ENCODE measurements at places on chromosomes 1 and 21.

DNA sequence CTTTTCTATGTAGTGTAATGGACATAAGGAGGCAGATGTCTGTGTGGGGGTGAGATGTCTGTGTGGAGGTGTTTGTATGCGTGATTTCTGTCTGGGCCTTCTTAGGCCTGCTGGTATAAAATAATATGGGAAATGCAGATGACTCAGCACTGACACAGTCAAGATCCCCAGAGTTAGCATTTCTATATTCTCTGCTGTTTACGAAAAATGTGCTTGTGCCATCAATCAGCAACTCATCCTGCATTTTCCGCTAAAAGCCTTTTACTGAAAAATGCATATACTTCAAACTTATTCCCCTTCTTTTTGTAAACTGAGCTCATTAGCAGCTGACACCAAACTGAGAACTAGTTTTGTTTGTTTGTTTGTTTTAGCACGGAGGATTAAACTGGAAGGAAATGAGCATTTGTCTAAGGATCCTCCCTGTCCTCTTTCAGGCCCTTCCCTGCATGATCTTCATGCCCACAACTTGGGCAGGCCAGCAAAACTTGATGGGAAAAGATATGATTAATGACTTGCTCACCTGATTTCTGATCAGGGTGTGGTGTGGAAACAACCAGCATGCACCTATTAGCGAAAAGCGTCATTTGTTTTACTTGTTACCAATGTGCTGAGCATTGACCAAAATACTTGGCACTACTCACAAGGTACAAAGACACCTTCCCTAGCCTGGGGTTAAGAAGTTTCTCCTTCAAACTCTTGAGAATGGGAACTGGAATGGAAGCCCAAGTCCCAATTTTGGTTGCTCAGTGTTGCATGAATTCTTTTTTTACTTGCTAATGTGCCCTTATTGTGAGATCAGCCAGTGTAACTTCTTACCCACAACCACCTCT is 77.4 kb downstream of the NDUFS5 start:
- DNase-seq = no peak

DNA sequence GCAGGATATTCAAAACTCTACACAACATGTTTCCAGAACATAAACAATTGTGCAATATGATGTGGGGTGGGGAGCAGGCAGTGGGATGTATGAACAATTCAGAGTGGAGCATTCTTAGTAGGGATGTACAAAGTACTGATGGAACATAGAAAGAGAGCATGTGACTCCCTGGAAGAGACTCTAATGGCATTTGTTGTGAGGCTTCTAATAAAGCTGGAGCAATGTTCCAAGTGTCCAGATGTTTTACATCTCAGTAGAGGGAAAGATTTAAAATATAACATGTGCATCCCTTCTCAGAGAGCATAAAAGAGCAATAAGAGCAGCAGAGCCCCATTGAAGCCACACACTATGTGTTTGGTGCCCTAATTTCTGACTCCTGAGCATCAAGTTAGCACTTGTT is 116.5 kb downstream of the BRINP2 start:
- DNase-seq = no peak

DNA sequence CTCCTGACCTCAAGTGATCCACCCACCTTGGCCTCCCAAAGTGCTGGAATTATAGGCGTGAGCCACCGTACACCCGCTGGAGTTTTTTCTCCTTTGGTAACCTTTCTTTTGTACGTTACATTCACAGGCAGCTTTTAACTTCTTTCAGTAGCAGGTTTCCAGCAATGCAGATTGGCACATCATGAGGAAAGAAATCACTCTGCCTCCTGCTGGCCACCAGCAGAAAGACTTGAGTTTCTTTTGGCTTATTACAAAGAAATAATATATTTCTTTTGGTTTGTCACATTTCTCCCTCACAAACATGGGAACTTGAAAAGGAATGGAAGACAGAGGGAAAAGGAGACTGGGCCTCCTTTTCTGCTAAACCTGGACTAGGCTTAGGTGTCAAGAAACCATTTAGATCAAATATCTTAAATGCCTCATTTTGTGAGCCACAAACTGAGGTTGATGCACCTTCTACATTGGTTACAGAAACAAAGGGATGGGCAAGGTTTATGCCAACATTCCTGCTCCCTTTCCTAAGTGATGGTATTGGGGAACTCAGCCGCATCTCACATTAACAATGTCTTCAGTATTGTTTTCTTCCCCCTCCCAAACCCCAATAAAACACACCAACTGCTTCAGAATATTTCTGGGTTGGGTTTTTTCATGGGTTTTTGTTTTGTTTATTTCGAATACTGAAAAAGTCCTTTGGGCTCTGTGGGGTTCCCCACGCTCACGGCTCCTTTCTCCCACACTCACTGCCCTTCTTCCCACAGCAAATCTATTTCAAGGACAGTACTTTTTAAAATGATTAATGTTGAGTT is 7.7 kb downstream of the ENSA start:
- peak; percentile 63 for DNase-seq

DNA sequence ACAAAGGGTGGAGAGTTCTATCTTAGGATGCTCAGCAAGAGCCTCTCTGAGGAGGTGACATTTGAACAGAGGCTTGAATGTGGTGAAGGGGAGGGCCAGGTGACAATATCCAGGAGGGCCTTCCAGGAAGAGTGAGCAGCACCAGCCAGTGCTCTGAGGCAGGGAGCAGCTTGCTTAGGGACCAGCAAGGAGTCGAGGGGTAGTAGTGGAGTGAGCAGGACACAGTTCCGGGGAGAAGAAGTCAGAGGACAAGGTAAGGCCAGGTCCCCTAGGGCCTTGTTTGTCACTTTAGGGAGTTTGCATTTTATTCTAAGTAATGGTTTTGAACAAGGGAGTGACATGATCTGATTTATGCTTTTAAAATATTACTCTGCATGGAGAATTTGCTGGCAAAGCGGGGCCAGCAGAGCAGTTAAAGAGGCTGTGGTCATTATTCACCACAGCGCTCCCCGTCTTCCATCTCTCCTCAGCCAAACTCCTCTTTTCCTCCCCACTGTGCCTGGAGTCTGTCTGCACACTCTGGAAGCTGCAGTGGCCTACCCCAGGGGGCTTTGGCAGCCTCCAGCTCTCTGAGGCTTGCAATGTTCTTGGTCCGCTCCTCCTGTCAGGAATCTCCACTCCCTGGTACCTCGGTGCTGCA is 17.0 kb upstream of the CSF1 start:
- no peak for DNase-seq

DNA sequence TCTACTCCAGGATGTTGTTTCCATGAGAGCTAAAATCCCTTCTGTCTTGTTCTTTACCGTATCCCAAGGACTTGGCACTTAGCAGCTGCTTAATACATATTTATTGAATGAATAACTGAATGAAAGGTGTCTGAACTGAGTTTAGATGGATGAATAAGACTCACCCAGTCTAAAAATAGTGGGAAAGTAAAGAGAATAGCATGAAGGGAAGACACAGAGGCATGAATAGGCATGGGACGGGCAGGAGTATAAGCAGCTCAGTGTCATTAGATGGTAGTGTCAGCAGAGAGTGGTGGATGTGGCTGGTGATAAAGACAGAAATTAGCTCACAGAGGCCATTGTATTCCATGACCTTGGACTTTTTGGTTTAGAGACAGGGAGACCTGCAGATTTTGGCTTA is 9.2 kb downstream of the IL12RB2 start:
- DNase-seq = no peak

Measured in CD8-positive, alpha-beta T cell (primary cell).